ENCODE measurements at places on chromosomes 3 and 15.
A peak's percentile ranks its signal among the peaks of the same experiment; 100 is the strongest.

DNA sequence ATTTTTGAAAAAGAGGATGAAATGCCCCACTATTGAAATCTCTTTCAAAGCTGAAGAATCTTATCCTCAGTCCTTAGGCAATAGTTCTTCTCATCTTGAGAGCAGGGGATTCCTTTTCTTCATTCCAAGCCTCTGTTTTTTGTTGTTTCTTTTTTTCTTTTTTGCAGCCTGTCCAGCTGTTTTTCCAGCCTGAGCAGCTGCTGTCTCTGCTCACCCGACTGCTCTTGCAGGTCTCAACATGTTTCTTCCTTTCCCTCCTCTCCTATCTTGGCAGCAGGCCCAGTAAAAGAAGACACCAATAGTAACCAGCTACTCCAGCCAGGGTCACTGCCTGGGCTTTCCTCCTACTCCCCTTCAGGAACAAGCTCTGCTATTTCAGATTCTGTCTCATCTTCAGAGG lies 23.8 kb downstream of the MEX3B start:
- DNase-seq, result no peak

GRCh38 chr3:133659806-133660205 lies 1.9 kb downstream of the TOPBP1 start:
- DNase-seq, result no peak

- peak; percentile 40 for DNase-seq
Observed at GRCh38 chr15:89171136-89172072, 50.0 kb downstream of the RLBP1 start.

- no peak for DNase-seq
Observed at GRCh38 chr15:32818758-32819447, 101.1 kb downstream of the GREM1 start.

GRCh38 chr15:42498212-42499068 lies 3.0 kb downstream of the SNAP23 start:
- no peak for DNase-seq

- no peak for DNase-seq
Observed at GRCh38 chr3:109363634-109364033, 26.3 kb upstream of the DPPA4 start.

DNA sequence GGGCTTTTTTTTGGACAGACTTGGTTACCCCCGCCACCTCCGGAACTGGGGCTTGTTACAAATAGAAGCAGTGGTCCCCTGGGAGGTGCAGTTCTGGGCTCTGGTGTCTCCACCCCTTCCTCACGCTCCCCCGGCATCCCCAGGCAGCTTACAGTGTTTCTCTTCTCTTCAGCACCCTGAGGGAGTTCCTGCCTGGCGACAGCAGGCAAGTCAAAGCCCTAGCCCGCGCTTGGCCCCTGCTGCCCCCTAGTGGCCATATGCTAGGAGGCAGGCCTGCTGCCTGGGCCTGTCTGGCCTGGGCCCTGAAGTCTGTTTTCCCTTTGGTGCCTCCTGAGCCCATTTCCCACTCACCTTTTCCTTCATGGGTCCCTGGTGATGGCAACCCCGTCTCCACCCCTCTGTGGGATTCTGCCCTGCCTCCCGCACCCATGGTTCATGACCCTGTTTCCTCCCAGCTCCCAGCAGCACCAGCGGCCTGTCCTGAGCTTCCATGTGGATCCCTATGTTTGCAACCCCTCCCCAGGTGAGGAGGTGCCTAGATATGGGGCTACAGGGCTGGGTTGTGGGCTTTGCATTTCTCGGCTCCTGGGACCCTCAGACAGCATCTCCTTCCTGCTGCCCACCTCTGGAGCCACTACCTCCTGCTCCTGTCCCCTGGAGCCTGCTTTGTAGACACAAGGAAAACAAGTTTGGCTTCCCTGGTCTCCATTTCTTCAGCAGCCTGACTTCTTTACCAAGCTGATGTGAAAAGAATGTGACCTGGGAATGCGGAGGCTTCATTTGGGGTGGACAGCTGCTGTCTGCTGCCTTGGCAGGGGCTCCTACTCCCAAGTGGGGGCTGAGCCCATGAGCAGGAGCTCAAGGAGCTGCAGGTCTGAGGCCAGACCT lies 2.2 kb downstream of the SNX22 start:
- DNase-seq, result peak; percentile 94

DNA sequence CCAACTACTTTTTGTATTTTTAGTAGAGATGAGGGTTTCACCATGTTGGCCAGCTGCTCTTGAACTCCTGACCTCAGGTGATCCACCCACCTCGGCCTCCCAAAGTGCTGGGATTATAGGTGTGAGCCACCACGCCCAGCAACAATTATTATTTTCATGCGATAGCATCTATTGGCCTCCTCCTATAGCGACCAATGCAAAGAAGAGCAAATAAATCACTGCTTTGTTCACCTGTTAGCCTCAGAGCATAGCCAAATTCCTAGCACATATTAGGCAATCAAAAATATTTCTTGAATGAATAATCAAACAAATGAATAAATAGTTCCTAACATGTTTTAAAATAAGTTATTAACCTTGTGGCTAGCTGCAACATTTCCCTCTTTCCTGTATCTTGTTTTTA lies 36.8 kb upstream of the TNFSF10 start:
- DNase-seq, result no peak

DNA sequence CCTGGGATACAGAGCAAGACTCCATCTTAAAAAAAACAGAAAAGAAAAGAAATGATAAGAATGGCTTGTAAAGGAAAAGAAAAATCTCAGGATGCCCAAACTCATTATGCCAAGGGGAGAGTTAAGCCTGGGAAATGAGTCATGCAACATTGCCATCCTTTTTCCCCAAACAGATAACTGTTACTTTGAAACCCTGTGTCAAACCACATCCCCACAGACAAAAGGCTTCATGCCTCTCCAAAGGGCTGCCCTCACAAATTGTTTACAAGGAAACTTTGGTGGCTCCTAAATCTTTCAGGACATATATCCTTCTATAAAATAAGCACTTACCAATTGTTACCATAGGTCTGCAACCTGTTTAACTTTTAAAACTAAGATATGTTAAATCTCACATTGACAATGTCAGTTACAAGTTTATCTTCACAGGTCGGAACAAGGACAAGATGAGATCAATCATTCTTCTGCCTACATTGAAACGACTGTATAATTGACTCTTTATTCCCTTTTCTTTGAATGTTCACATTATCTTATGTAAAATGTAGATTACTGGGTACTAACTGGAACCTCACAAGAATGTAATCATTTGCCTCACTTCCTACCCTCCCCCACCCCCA lies 18.6 kb upstream of the SENP7 start:
- no peak for DNase-seq

- DNase-seq, result no peak
Observed at GRCh38 chr3:14652-15051, 181.9 kb upstream of the CHL1 start.

DNA sequence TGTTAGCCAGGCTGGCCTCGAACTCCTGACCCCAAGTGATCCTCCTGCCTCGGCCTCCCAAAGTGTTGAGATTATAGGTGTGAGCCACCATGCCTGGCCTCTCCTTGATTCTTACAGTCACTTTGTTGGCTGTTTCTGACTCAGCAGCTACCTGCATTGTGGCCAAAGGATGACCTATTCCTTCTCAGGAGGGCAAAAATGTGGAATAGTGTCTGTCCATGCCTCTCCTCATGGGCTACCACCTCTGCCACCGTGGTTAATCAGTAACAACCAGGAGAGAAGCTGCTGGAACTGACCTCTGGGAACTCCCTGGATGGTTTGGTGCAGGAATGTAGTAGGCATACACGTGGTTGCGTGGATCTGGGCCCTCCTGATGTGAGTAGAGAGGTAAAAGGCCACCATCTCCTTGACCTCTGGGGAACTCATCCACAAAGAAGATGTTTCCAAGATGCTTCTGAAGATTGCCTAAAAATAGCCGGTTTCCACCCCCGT lies 63.3 kb downstream of the FLNB start:
- no peak for DNase-seq

DNA sequence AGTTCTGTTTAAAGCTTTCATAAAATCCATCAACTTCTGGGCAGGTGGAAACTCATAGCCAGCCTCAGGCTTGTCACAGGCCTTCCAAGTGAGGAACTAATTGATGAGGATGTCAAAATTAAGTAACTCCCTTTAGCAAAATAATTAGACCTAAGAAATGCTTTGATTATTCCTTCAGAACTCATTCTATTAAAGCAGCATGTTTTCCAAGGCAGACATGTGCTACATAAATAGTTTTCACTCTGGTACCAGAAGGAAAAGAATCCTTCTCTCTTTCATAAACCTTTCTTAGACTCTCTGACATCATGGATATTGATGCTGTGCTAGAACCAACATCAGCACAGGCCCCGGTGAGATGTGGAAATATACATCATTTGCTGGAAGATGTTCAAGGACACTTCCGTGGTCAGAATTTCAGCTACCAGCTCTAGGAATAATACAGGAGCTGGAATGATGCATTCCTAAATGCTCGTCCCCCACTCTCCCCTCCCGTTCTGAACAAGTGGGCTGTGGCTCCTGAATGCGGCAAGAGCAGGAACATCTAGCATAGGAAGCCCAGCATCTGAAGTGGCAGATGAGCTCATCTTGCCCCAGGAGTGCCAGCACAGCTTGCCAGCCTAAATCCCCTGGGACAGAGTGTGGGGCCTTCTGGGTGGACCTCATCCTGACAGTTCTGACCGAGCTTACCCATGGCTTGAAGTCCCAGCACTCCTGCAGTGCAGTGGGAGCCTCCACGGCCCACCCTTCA lies 82.4 kb downstream of the WWTR1 start:
- peak; percentile 34 for DNase-seq

GRCh38 chr3:13300546-13301285 lies 119.4 kb downstream of the NUP210 start:
- no peak for DNase-seq

GRCh38 chr3:135756106-135756668 lies 209.3 kb upstream of the PPP2R3A start:
- DNase-seq, result peak; percentile 42

DNA sequence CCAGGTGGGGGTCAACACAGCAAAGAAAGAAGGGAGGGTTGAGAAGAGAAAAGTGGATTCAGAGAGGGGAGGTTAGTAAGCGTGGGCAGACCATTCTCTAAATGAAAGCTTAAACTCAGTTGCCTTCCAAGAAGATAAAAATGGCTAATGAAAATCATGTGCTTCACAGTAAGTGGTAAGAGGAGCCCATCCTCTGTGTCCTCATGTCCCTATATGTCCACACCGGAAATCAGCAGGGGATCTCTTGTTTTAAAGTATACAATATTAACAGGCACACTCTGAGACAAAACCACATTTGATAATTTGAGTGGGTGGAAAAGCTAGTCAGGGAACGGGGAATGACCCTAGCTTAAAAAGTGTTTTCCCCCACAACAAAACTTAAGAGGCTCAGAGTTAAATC lies 4.4 kb upstream of the FOXP1 start:
- no peak for DNase-seq

- DNase-seq, result no peak
Observed at GRCh38 chr3:117218641-117219048, 509.1 kb downstream of the TUSC7 start.

- no peak for DNase-seq
Observed at GRCh38 chr15:31439328-31439727, 112.7 kb downstream of the KLF13 start.

DNA sequence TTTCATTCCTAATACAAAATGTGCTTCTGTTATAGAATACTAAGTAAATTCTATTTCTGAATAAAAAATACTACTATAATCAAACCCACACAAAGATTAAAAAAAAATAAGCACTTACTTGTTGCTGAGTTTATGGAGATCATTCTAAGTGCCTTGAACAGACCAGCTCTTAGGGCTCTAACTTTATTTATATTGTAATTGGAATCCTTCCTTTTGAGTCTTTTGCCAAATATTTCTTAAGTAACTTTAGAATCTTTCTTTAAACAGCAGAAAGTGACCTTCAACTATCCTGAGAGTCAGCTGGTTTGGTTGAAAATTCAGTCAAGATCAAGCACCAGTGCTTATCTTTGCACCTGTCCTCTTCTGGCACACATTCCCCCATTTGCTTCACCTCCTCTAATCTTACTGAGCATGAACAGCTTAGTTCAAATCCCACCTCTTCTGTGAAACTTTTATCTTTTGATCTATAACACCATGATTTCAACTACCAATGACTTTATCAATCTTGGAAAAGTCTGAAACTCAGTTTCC lies 149.3 kb downstream of the VPS13C start:
- DNase-seq, result no peak

- no peak for DNase-seq
Observed at GRCh38 chr15:38714309-38715072, 149.9 kb upstream of the RASGRP1 start.

- peak; percentile 20 for DNase-seq
Observed at GRCh38 chr3:38805765-38806386, 10.1 kb downstream of the SCN10A start.

GRCh38 chr15:96117270-96117669 lies 213.2 kb upstream of the NR2F2 start:
- no peak for DNase-seq

- DNase-seq, result no peak
Observed at GRCh38 chr3:172089250-172089649, 49.9 kb downstream of the FNDC3B start.

DNA sequence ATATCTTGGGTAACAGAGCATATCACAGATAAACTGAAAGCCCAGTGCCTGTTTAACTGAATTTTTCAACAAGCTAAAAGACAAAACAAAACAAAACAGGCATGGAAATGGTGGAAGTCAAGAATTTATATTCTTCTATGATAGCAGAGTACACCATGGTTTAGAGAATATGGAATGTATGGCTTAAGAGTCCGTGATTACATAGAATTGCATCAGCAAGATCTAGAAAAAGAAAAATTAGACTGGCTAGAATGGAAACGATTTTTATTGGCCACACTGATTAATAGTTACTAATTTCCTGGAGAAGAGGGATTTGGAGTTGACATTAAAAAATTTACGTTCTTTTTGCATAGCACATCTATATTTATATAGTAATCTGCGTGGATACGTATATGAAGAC lies 435.2 kb upstream of the DPPA4 start:
- DNase-seq, result no peak

DNA sequence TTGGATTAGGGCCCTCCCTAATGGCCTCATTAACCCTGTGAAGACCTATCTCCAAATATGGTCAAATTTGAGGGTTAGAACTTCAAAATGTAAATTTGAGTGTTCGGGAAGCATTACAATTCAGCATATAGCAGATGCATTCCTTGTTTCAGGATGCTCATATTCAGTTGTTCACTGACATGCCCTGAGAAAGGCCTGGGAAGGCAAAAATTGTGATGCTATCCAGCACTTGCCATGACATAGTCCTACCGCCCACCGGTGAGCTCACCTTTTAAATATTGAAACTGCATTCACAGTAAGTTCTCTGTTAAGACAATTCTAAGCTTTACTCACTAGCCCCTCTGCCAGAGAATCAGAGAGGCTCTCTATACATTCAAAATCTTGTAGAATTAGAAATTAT lies 300.3 kb upstream of the CCDC54 start:
- DNase-seq, result no peak

DNA sequence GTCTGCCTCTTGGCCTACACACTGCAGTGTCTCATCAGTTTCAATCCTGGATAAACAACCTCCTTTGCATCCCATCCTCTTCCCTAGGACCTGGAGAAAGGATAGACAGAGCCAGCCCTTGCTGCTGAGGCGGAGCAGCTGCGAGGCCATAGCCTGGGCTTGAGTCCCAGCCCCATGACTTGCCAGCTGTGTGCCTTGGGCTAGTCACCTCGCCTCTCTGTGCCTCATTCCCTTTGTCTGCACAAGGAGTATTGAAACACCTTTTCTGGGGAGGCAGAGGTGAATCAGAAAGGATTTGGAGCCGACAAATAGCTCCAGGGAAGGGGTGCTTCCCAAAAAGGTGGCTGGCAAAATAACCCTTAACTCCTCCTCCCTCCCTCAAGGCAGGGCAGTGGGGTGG lies 65.0 kb upstream of the SLC6A1 start:
- no peak for DNase-seq

Data from Ammon's horn (tissue), 1 donor.